NT2/D1 (cell line): ENCODE measurements at places on chromosomes 13 and 19.

DNA sequence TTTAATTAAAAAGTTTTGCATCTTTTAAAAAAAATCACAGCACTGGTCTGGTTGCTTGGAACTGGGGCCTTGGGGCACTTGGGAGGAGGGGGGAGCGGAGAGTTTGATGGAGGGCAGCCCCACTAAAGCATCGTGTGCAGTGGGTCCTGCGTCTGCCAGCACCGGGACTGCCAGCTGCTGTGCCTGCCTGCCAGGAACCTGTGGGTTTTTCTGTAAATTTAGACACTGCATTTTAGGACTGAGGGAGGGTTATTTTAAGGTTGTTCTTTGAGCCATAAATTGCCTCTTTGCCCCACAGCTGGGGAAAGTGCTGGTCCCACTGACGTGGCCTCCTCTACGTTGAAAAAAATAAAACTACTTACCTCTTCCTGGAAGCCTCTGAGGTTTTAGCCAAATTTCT, 2.9 kb downstream of the KLF2 start:
- DNase-seq, result no peak

- no peak for DNase-seq
Observed at GRCh38 chr13:80408270-80408669, 67.3 kb upstream of the SPRY2 start.

DNA sequence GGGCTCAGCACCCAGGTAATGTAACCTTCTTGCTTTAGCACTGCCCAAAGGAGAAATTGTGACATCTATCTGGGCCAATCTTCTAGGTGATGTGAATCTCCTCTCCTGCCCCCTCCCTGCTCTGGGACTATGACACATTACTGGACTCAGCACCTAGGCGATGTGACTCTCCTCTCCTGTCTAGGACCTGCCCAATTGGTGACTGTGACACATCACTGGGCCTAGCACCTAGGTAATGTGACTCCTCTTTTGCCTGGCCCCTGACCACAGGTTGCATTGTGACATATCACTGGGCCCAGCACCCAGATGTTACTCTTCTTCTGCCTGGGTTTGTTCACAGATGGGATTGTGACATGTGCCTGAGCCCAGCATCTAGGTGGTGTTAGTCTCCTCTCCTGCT, 45.0 kb downstream of the ZNF85 start:
- no peak for DNase-seq

DNA sequence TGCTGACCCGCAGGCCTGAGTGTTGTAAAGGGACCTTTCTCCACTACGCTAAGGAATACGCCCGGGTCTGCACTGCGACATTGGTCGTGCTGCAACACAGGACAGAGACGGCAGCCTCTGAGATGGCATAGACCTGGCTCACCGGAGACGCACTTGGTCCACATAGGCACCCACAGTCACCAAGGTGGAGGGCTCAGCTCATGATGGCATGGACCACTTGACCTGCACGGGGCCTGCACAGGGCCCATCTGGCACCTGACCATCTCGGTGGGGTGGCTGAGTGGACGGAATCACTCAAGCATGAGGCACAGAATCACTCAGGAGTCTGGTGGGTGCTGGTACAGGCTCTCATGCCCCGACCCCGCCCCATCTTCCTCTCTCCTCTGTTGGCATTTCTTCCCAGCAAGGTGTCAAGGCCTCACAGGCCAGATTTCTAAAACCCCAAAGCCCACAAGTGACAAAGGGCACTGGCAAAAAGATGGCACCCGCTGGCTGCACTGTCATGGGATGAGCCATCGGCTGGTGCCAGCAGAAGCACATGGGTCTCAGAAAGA, 45.9 kb downstream of the TSHZ3 start:
- DNase-seq, result no peak

DNA sequence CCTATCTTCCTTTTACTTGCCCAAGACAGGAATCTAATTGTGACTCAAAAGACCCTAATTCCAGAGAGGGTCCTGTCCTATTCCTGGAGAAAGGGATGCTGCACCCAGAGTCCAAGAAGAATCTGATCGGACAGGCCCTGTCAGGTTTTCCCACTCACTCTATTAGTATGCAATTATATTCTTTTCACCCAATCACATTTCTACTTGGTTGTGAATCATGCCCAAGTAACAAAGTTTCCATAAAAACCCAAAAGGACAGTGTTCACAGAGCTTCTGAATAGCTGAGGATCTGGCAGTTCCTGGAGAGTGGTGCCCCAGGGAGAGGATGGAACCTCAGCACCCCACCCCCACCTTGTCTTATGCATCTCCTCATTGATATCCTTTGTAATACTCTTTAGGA, 135.3 kb upstream of the SLITRK5 start:
- no peak for DNase-seq

DNA sequence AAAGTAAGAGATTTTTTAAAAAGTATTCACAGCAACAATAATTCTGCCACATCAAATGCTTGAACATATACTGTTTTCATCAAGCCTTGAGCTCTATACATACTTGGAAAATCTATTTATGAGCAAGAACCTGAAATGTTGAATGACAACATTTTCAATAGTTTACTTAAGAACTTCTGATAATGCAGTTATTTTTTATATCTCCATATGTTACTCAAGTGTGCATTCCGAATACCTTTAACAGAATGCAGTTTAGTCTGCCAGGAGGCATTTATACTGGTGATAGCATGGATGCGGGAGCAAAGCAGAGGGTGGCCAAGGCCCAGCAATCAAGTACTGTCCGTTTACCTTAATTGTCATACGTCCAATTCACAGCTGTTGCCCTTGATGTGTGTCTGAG, 589.5 kb downstream of the KCTD12 start:
- DNase-seq, result no peak

GRCh38 chr13:40779796-40780285, 8.9 kb upstream of the MRPS31 start:
- no peak for DNase-seq

DNA sequence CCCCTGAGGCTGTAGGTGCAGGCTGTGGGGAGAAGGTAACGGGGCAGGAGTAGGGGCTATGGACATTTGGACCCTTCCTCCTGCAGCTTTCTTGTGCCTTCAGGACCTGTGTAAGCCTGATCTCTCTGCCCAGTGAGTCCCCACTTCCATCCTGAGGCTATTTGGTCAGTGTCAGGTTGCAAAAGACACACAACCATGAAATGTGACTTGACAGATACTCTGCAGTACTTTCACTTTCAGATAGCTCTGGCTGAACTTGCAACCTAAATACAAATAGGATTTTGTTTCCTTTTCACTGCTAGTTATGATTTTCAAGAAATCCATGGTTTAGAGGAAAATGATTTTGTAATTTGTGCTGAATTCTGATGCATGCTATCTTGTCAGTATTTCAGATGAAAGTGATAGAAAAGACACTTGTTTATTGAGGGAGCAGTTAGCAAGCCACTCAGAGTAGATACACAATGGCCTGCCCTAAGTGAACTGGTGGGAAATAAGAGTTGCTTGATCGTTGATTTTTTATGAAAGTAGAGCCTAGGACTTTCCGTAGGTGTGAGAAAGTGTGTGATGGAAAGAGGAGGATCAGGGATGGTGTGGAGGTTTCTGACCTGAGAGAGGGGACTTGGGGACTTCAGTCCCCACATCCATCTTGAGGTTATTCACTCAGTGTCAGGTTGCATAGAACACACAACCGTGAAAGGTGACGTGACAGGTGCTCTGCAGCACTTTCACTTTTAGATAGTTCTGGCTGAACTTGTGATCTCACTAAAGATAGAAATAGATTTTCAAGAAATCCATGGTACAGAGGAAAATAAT, 18.1 kb upstream of the EID2 start:
- DNase-seq, result no peak

DNA sequence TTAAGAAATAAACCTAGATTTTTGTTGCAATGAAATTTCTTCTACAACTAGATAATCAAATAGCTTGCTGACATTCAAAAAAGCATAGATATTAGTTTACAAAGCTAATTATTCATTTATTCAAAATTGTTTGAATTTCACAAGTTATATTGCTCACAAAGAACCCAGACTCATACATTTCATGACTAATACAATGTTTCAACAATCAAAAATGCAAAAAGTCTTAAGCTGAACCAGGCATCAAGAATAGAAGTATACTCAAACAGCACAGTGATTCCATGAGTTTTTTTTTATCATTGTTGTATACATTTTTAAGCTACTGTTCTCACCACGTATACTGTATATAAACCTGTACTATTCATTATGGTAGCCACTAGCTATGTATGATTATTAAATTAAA, 51.0 kb downstream of the DIAPH3 start:
- no peak for DNase-seq

- DNase-seq, result no peak
Observed at GRCh38 chr19:30309905-30310601, 62.1 kb upstream of the ZNF536 start.

- DNase-seq, result no peak
Observed at GRCh38 chr13:71214821-71215220, 652.2 kb downstream of the DACH1 start.

DNA sequence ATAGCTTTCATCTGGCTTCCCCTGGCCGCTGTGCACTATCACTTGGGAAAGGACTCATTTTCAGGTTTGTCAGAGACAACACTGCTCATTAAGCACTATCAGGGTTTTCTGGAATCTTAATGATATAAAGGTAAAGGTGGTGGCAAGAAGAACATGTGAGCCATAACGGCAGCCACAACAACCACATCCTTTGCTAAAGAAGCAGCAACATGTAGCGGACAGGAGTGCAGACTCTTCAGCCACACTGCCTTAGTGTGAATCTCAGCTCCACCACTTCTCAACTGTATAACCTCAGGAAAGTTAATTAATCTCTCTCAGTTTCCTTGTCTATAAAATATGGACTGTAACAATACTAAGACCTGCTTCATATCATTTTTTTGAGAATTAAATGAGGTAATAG, 24.1 kb upstream of the MIR17HG start:
- no peak for DNase-seq

- no peak for DNase-seq
Observed at GRCh38 chr19:15042826-15043225, 6.5 kb upstream of the CASP14 start.

DNA sequence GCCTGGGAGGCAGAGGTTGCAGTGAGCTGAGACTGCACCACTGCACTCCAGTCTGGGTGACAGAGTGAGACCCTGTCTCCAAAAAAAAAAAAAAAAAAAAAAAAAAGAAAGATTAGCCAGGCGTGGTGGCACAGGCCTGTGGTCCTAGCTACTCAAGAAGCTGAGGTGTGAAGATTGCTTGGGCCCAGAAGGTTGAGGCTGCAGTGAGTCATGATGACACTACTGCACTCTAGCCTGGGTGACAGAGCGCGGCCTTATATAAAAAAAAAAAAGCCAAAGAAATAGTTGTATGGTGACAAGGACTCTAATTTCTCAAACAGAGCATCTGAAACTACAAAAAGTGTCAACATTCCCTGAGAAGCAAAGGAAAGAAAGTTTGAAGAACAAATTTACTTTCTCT, 3.4 kb downstream of the PBX4 start:
- DNase-seq, result no peak

DNA sequence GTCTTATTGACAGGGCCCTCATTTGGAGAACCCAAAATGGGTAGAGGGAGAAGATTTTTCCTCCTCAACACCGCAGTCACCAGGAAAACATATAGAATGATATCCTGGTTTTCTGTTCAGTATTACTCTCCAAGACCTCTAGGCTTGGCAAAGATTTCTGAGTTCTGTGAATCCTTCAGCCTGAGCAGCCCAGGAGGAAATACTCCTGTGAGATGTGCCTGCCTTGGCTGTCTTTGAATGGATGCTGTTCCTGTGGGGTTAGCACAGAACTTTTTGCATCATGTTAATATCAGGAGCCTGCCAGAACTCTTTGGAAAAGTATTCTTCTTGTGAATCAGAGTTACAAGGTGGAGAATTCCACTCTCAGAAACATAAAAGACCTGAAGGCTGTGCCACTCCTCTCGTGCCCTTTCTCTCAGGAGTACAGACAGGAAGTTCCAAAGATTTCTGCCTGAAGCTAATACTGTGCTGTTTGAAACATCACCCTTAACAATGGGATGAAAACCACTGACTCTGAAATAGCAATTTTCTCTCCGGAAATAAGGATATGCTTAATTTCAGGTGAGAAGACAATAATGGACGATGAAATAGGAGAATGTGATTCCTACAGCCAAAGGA, 520.1 kb upstream of the NBEA start:
- DNase-seq, result no peak

DNA sequence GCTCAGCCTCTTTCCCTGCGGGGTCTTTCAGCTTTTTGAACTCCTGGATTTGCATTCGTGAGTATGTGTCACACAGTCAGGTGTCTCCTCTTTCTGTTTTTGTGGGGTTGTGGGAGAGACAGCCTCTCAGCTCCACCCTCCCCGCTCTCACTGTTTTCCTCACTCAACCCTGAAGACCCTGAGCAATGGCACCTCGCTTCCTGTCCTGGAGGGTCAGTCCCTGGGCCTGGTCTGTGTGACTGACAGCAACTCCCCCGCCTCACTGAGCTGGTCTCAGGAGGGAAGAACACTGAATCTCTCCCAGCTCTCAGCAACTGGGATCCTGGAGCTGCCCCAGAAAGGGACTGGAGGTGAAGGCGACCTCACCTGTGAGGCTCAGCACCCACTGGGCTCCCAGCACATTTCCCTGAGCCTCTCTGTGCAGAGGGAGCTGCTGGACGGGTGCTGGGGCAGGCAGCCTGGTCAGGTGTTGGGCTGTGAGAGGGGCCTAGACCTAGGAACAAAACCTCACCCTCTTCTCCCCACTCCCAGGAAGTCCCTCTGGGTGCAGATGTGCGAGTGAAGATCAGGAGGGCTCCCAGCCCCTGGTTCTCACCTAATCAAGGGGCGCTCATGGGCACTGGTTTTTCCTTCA, 4.2 kb upstream of the SIGLEC7 start:
- no peak for DNase-seq

- DNase-seq, result no peak
Observed at GRCh38 chr13:100423375-100423774, 165.2 kb downstream of the GGACT start.

DNA sequence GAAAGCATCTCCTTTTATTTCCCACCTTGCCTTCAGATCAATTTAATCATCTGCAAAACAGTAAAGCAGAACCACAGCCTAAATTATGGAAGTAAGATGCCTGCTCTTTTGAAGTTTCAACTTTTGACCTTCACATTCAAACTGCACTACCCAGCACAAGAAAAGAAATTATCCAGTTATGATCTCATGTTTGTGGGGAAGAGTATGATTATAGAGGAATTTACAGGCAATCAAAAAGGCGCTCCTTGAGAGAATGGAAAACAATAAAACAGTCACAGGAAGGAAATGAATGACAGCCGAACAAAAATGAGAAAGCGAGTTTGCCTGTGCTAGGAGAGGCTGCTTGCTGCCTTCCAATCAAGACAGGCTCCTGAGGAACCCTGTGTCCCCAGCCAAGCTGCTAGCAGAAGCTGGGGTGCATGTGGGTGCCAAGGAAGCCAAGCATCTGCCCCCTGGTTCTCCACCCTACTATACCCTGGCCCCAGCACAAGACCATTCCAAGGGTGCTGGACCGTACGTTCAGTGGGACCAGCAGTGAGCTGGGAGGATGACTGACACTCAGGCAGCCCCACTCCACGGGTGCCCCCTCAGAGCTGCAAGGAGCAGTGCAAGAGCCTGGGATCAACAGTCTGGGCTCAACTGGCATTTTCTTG, 47.8 kb downstream of the PEPD start:
- DNase-seq, result no peak

DNA sequence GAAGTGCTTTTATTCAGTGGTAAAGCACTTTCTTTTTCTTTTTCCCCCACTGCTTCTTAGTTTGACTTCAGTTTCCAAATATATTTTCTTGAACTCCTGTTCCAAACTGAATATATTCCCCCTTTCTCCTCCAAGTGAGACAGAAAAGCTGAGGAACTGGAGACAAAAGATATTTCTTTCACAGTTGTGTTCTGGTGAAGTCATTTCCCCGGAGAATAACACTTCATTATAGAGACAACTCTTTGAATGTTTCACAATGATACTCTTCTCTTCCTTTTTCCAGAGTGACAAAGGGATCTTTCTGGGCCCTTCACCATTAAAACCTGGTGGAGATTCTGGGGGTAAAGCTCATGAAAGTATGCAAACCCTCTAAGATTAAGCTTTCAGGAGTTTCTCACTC, 860.8 kb upstream of the SLITRK5 start:
- no peak for DNase-seq
